Esophagus squamous epithelium (tissue), 5 donors: ENCODE measurements at places on chromosomes 3 and 15.

GRCh38 chr3:186220911-186221645 is 112.2 kb upstream of the ETV5 start:
- DNase-seq: no peak

GRCh38 chr15:101410612-101411011 is 78.9 kb downstream of the PCSK6 start:
- DNase-seq: no peak

- DNase-seq: no peak
These were observed 17.2 kb downstream of the SFMBT1 start for GRCh38 chr3:53028641-53029040.

GRCh38 chr3:85662462-85662861 is 703.7 kb downstream of the CADM2 start:
- DNase-seq: no peak

DNA sequence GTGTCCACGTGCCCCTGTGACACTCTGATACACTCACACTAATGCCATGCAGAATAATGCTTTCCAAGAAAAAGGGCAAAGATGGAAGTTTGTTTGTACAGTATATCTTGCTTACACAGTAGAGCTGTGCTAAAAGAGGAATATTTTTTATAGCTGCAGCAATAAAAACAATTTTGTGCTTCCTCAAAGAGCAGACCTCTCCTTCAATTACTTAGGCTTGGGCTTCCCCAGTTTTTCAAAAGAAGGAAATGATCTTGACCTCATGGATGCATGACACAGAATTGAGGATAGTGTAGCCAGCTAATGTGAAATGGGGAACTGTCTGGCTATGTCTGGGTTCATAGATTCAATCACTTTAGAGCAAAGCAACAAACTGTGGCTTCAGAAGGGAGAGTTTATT is 137.4 kb downstream of the STT3B start:
- no peak for DNase-seq

DNA sequence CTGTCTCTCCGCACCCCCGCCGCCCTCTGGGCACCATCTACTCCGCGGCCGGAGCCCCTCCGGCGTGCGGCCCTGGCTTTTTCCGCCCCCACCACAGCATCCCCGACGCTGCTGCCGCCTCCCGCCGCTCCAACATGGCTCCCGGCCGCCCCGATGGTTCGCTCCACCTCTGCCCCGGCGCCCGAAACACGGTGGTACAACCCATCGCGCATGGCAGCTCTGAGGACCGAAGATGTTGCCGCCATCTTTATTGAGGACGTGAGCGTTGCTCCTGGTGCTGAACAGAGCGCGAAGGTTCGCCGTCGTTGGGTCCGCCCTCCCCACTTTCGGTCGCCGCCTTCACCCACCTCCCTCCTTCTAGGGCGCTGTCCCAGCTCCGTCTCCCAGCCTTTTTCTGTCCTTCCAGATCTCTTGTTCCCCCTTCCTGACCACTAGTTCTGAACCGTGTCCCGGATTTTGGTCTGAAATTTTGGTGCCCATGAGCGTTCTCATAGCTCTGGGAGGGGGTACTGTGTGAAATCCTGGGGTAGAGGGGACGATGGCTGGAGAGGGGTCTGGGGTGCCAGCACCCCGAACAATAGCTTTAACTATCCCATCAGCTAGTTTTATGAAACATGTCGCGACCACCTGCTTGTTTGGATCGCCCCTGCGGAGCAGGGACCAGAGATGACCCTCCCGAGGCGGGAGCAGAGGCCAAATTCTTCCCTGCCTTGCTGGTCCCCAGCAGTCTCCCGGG is at the start of gene CELSR3:
CELSR3 (minus strand) TSS at position 134 of the 736 bp plus-strand sequence. CDS start 252 bp downstream, outside the sequence.
- DNase-seq: no peak

DNA sequence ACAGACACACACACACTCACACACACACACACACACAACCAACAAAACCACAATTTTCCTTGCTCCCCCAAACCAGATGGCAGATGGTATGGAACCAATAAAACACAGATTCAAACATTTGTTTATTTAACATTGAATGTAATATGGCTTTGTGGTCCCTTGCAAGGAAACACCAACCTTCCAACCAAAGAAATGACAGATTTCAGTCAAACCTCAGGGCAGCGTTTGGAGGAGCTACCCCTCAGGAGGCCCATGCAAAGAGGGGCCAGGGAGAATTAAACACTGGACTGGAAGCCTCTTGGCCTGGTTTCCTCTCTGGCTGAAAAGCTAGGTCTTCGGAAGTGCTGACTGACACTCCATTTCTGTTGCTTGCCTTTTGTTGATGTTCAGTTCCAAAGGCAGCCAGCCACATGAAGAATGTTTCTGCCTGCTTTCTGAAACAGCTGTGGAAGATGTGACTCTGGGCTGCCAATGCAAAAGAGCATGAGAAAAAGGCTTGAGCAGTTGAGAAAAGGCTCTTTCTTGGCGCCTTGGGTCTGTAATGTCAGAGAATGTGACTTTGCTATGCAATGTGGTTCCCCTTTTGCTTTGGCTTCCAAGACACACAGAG is 296.1 kb downstream of the RPLP1 start:
- no peak for DNase-seq

DNA sequence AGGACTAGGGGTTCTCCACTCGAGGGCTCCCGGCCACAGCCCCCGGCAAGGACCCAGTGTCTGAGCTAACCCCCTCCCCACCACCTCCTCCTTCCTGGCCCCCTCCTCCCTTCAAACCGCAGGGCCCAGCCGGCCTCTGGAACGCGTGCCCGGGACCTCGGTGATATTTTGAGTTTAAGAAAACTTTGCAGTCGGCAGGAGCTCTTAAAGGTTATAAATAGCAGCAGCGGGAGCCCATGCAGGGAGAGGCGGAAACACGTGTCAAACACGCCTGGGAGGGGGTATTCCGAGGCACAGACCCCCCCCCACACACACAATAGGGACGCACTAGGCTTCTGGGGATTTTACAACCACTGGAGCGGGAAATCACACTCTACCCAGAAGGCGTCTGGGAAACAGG is 3.1 kb upstream of the PTH1R start:
- DNase-seq: no peak

GRCh38 chr15:43132830-43133429 is 456 bp upstream of the TMEM62 start:
- no peak for DNase-seq

GRCh38 chr3:16069149-16069922 is 105.1 kb upstream of the GALNT15 start:
- no peak for DNase-seq

DNA sequence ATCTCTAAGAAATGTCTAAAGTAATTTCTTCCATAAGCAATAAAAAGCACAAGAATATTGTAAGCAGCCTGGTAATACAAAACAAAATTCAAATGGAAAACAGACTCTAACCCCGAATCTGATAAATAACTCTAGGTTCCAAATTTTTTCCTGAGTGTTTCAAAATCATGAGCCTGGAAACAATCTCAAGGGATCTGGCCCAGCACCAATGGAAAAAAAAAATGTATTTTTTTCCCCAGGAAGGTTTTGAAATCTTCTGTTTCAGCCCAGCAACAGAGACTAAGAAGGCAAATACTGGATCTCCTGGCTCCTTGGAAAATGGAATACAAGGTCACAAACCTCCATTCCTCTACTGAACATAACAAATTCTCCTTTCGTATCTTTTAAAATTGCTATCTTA is 13.0 kb downstream of the TBC1D2B start:
- DNase-seq: no peak

GRCh38 chr3:150376001-150376848 is 31.9 kb upstream of the TSC22D2 start:
- no peak for DNase-seq

- no peak for DNase-seq
These were observed 214.8 kb downstream of the TBC1D2B start for GRCh38 chr15:77862651-77863104.

DNA sequence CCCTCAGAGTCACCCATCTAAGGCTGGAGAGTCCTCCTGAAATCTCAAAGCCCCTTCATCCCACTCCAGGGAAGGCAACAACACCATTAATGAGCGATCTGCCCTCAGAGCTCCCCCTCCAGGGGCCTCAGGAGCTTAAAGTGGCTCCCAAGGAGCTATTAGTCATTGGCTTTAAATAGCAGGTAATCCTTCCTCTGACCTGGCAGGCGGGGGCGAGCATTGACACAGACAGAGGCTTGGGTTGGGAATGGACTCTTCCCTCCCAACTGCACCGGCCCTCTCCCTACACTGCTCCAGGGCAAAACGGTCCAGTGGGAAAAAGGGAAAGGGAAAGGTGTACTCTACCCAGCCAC is 1.4 kb downstream of the MFGE8 start:
- DNase-seq: no peak

DNA sequence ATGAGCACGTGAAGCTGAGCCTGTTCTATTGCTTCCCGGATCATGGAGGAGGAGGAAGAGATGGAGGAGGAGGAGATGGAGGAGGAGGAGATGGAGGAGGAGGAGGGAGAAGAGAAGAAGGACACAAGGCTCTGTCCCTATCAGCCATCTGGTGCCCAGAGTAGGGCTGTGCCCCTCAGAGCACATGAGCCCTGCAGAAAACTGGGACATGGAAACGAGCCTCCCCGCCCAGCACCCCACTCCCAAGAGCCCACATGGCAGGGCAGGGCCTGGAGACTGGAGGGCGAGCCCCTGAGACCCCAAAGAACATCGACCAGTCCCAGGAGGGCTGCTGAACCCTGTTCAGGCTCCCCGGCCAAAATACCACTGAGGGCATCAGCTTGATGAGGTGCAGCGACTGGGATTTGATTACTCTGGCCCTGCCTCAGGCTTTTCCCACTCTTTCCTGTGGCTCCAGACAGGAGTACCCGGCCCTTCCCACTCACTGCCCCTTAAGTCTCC is 285.6 kb downstream of the UACA start:
- no peak for DNase-seq

DNA sequence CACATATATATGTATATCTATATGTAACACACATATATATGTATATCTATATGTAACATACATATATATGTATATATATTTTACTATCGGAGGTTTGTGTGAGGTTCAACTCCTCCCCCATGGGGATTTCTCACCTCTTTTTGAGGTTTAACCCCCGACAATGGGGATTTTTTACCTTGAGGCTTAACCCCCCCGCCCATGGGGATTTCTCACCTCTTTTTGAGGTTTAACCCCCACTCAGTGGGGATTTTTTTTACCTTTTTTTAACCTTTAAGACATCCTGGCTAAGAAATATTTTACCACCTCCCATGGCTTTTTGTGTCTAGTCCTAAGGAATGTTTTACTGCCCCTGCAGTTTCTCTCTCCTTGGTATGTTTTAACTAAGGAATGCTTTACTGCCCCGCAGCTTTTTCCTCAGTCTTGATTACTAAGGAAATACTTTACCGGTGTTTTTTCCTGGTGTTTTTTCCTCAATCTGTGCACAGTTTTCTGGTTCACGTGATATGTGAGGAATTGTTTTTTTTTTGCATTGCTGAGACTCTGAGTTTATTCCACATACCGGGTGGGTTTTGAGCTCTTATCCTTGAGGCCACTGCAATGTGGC is 185.2 kb downstream of the KLF13 start:
- DNase-seq: no peak

DNA sequence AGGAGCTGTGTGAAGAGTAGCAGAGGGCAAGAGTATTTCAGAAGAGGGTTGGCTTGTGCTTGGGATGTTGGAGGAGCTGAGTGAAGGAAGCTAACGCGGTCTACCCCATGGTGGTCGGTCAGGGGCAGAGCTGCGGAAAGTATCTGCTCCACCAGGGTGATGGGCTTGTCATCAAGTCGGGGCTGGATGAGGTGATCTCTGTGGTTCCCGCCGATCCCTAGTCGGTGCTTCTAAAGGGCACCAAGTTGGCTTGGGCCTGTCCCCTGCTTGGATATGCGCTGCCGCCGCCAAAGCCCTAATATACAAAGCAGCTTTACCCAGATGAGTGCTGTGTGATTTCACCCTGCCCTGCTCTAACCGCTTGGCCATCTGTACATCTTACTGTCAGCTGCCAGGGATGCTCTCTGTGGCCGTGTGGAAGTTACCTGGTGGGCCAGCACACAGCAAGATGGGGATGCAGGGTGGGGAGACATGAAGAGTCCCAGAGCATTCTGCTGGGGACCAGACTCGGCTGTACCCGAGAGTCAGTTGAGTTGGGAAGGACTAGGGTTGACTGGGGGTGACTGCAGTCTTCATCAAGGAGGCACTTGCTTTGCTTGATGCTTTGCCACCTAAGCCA is 226.1 kb upstream of the BHLHE40 start:
- DNase-seq: no peak

GRCh38 chr3:137772214-137772955 is 8.3 kb downstream of the SOX14 start:
- no peak for DNase-seq

DNA sequence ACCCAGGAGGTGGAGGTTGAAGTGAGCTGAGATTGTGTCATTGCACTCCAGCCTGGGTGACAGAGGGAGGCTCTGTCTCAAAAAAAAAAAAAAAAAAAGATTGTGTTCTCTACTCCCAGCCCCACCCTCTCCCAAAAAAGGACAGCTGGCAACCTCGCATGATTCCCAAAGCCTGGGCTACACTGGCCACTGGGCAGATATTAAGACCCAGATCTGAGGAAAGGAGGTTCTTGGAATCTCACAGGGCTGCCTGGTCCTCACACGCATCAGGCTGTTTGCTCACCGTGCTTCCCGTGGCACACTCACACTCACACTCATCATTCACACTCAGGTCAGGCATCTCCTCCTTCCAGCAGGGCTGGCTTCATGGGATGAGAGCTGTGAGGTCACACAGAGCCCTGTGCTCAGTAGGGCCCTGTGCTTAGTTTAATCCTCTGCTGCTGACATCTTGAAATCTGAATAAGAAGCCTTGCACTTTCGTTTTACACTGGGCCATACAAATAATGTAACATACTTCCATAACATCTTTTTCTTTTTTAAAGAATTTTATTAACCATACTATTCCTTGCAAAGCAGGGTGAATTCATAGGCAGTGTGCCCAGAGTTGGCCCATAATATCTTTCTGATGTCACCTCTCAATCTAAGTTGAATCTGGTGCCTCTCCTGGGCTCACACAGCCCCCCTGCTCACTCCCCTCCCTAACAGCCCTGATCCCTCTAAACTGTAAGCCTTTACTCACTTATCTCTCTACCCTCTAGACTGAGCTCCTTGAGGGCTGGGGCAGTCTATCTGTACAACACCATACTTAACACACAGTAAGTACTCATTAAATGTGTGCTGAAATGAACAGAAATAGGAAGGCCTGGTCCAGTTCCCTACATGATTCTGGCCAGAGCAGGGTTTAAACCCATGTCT is 50.2 kb upstream of the C15orf39 start:
- DNase-seq: no peak

DNA sequence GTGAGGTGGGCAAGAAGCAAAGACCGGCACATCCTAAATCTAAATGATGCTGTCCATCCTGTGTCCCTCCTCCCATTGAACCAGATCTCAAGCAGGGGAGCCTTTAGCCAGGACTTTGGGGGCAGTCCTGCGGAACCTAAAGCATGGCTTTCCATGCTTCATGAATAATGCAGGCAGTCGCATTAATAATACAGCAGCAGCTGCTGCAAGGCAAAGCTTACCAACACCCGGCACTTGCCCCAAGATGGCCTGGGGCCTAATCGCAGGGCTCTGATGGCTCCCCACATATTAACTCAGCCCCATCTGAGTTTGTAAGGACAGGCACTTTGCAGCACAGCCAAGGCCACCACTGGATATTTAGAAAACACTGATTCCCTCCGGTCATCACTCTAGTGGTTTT is 114.4 kb downstream of the NTRK3 start:
- DNase-seq: no peak

GRCh38 chr15:92907896-92908712 is 8.0 kb downstream of the CHD2 start:
- no peak for DNase-seq

- DNase-seq: no peak
These were observed 66.9 kb upstream of the TRA2B start for GRCh38 chr3:186004671-186005070.

- no peak for DNase-seq
These were observed 89.0 kb downstream of the GHSR start for GRCh38 chr3:172359231-172359630.

- DNase-seq: no peak
These were observed 779.0 kb downstream of the SQOR start for GRCh38 chr15:46413799-46414198.
